ENCODE measurements at places on chromosomes 6 and 20.
A peak's percentile ranks its signal among the peaks of the same experiment; 100 is the strongest.

GRCh38 chr6:37298958-37299357 is 41.0 kb upstream of the TMEM217 start:
- no peak for DNase-seq

- DNase-seq, result peak; percentile 63
Measured at GRCh38 chr6:14876778-14877613, 368.9 kb upstream of the JARID2 start.

DNA sequence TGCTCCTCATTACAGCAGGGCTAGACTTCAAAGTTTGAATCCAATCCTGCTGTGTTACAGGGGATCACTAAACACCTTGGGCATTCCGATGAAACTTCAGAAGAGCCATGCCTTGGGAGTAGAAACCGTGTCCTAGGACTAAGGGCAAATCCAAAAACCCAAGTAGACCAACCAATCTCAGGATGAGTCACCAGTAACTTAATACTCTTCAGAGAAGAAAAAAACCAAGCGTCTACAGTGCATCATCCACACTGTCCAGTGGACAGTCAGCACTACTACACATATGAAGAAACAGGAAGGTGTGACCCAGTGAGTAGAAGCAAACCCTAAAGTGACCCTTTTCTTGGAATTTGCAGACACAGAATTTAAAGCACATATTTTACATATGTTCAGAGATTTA is 39.5 kb upstream of the VAPB start:
- peak; percentile 12 for DNase-seq

DNA sequence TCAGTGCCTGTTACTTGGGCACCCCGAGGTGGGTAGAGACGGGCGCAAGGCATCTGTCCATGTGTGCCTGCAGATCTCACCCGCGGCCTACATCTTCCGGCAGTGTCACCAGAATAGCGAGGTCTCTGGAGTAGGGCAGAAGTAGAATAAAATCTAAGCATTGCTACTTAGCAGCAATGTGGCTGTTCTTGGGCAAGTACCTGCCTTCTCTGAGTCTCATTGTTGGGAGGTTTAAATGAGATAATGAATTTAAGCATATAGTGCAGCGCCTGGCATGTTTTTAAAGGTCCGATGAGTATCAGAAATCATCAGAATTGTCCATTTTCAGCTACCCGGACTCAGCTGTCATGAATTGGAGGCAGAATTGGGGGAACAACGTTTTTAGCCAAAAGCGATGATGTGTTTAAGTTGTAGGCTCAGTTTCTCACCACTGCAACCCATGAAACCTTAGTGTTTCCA is 800 bp downstream of the ABCC10 start:
- DNase-seq, result no peak

- DNase-seq, result peak; percentile 34
Measured at GRCh38 chr6:22873513-22874136, 304.3 kb downstream of the HDGFL1 start.

DNA sequence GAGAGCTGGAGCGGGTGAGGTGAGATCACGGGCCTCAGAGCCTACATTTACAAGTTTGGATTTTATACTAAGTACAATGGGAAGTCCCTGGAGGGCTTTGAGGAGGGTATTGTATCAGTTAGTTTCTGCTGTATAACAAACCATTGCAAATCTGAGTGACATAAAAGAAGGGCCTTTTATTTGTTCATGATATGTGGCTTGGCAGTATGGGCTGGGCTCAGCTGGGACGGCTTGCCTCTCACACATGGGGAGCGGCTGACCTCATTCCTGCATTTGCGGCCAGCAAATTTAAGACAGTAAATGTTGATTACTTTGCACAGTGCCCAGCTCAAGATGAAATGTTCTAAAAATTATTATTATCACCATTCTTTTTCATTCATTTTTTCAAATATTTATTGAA is 21.7 kb downstream of the GDAP1L1 start:
- no peak for DNase-seq

- peak; percentile 16 for DNase-seq
Measured at GRCh38 chr6:108526739-108527174, 34.0 kb upstream of the FOXO3 start.

GRCh38 chr20:1950836-1951235 is 43.0 kb downstream of the PDYN start:
- no peak for DNase-seq

- no peak for DNase-seq
Measured at GRCh38 chr20:17939622-17940223, 28.9 kb downstream of the SNX5 start.

DNA sequence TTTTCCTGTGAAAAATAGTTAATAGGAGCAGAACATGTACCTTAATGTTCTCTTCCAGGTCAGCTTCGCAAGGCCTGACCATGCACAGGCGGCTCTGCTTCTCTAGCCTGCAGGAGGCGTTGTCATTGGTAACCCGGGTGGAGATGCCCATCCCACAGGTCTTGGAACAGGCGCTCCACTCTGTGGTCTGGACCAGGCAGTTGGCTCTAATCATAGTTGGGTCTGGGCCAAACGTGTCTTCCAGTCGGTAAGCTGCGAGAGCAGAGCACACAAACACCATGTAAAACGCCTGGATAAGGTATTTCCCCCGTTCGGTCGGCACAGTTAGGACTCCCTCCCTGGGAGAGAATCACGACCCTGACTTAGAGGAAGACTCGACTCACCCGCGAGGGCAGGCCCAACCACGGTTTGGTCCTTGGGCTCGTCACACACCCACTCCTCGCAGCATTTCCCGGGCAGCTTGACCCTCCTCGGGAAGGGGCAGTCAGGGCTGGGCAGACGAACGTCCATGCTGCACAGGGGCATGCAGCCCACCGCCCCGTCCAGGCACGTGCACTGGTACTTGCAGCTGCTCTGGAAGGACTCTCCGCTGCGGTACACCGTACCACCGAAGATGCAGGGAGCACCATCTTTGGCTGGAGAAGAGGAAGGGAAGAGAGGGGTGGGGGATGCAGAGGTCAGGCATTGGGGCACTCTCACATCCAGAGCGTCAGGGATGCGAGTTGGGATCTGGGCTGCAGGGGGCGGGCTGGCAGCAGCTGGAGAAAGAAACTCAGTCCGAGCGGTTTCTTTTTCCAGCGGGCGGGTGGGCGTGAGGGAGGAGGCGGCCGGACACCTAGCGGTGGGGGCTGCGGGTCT is 1.0 kb downstream of the CCN2 start:
- peak; percentile 71 for DNase-seq

DNA sequence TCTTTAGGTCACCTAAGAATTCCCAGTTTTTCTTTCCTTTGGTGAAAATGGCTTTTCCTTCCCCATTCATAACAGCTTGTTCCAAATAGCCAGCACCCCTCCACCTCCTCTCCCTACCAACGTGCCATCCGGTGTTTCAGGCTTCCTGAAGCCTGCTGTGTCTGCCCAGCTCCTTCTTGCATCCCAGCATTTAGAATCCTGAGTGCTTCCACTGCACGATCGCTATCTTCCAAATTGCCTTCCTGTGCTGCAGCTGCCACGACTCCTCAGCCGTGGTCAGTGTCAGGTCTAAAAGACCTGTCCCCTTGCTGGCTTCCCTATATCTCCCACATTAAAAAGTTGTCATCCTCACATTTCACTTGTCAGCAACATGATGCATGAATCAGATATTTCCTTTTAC is 550.3 kb upstream of the JARID2 start:
- no peak for DNase-seq

- no peak for DNase-seq
Measured at GRCh38 chr6:116419069-116419786, 41.9 kb upstream of the CALHM6 start.

DNA sequence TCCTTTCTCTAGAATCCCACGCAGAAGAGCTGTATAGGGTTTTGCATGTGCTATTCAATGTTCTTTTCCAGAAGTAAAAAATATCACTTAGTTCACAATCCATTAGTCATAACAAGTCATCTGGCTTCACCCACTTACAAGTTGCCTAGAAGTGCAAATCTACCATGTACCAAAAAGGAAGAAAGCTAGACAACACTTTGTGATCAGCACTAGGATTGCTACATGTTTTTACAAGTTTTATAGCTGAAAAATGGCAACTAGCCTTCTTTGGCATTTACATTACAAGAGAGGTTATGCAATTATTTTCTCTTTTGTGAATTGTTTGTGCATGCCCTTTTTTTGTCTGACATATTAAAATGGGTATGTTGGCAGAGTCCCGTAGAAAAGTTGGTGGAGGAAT is 85.6 kb upstream of the PTPRK start:
- no peak for DNase-seq

GRCh38 chr6:6131492-6132109 is 124.9 kb upstream of the NRN1 start:
- DNase-seq, result no peak

DNA sequence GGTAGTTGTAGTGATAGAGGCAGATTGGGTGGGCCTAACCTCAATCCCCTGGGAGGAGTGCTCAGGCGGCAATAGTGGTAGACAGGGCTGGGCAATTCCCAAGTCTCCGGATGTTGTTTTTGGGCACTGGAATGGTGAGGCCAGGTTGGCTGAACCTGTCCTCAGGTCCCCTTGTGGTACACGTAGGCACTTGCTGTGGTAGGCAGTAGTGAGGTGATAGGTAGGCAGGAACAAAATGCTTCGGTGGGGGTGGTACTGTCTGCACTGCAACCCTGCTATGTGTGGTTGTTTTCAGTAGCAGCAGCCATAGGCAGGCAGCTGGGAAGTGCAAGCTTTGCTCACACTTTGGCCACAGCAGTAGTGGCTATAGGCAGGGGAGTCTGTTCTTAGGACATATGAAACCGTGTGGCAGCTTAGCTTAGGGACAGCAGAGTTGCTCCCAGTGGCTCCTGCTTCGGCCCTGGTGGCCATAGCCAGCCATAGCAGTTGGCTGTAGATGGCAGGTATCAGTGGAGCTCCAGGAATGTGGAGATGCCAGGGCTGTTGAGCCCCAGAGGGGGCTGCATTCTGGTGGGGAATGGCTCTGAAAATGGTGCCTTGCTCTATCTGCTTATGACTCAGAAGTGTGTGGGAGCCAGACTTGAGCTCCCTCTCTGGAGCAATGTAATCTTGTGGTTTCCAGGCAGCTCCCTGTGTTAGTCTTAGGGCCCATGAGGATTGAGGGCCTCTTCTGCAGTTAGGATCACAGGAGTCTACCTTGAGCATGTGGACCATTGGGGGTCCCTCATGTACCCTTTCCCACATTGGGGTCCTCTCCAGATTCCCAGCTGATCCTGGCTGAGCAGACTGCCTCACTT is 241.8 kb upstream of the BMP2 start:
- DNase-seq, result no peak

DNA sequence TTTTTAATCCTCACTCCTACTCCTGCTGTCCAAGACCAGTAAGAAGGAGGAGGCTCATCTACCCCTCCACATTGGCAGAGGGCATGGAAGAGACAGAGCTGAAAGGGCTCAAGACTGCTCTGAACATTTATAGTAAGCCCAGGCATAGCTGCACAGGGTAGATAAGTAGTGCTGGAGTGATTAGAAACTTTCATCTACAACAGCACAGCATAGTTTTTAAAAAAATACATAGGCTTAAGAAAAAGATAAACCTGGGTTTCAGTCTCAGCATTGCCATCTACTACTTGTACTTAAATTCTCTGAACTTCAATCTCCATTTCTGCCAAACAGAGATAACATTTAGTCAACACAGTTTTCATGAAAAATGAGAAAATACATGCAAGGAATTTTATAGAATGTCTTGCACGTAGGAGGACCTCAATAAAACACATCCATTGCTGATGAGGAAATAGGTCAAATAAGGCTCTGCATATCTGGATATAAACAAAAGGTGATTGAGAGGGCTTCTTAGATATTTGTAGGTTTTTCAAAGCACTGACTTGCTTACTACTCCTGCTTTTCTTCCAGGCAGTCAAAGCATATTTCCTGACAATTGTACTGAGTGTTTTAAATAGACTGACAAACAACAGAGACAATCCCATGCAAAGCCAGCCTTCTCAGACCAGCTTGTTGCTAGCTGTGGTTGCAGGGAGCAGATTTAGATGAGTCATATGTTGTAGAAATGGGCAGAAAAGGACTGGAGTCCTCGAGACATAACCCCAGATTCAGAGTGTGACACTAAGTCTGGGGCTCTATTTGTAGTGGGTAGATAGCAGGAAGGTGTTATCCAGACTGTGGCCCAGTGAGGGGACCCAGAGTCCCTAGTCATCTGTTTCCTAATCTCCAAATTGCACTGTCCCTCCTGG is 107.4 kb upstream of the TAB2 start:
- DNase-seq, result no peak

- DNase-seq, result no peak
Measured at GRCh38 chr20:53625311-53626129, 31.9 kb upstream of the ZNF217 start.

DNA sequence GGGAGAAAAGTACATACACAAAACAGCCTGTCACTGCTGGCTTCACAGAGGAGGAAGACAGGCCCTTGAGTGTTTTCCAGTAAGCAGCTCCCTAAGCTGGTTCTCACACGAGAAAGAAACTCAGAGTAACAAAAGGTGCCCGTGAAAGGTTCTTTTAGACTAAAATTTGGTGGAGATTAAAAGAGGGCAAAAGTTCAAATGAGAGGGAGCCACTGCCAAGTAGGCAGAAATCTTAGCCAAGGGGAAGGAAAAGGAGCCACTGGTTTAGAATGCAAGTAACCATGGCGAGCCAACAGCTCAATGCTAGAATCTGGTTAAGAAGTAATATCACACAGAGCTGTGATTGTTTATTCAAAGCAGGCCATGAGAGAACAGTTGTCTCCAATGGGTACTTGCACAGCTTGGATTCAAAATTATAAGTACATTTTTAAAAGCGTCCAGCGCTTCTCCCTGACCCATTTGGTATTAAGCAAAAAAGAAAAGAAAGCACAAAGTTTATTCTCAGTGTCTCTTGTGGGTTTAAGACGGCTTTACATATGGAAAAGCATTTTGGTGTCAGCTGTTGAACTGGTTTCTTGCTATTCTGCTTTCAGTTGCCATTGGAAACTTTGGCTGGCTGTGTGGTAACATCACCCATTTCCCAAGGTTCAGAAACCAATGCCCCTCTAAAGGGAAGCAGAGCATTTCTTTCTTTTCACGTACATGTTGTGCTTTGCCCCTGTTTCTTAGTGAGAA is 648.5 kb downstream of the RNF144B start:
- DNase-seq, result no peak

DNA sequence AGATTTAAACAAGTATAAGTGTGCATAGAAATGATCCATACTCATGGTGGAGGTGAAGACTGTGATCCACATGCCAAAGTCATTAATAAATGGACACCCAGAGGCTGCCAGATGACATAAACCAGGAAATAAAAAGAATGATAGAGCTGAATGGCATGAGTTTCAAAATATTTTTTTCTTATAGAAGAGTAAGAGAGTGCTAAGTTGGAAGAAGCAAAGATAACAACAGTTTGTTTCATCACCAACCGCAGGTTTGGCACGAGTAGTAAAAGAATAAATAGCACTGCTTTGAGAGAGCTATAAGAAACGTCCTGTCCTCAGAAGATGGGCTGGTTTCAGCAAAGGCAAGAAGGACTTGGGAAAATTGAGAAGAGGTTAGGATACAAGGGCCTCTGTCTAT is 246.9 kb downstream of the UBE3D start:
- DNase-seq, result peak; percentile 12
